NCI-H345 (cell line): ENCODE measurements at places on chromosomes 5 and 9.
A peak's percentile ranks its signal among the peaks of the same experiment; 100 is the strongest.

GRCh38 chr9:8457816-8458215, 658.2 kb upstream of the DMAC1 start:
- DNase-seq = no peak

DNA sequence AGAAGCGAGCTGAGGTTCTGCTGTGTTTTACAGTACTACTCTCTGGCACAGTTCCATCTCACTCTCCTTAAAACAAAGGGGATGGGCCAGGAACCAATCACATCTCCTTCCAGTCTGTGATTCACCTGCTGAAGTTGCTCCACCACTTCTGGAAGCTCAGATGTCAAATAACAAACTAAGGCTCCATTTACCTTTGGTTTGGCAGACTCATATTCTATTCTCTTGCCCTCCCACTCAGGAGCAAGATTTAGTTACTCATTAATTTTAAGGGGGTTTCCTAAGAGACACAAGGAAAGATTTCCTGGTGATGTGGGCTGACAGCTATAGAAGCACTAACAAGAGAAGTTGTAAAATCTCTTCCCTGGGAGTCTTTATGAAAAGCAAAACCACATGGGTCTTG, 37.8 kb upstream of the KIF2A start:
- DNase-seq = peak; percentile 25

DNA sequence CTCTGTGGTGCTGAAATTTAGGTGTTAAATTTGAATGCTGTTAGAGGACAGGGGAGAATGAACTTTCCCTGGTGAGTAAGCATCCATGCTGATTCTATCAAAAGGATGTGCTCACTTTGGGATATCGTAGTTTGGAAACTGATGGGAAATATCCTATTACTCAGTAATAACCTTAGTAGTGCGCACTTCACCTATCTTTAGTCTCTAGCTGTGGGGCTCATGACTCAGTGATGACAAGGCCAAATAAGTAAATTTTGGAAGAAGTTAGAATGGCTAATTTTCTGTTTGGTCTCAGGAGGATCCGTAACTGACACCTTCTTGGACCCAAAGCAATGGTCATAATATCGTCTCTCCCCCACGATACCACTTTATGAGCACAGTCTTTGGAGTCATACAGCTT, 448.4 kb downstream of the PSAT1 start:
- no peak for DNase-seq

DNA sequence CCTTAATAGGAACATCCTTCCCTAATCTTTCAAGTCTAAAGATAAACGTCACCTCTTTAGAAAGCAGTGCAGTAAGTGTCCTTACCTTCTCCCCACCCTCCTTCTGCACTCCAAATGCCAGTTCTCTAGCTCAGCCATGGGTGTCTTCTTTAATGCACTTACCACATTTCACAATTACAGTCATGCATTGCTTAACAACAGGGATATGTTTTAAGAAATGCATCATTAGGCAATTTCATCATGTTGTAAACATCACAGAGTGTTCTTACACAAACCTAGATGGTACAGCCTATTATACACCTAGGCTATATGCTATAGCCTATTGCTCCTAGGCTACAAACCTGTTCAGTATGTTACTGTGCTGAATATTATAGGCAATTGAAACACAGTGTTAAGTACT, 91.2 kb downstream of the RFX3 start:
- no peak for DNase-seq

GRCh38 chr5:56356836-56357160, 123.7 kb upstream of the ANKRD55 start:
- DNase-seq = no peak

GRCh38 chr9:127213859-127214258, 50.7 kb upstream of the GARNL3 start:
- DNase-seq = no peak

- DNase-seq = no peak
Observed at GRCh38 chr9:93210324-93210973, 26.5 kb downstream of the WNK2 start.

GRCh38 chr9:112041536-112042243, 133.4 kb downstream of the SUSD1 start:
- DNase-seq = no peak

GRCh38 chr5:81728301-81728700, 22.6 kb downstream of the SSBP2 start:
- no peak for DNase-seq

DNA sequence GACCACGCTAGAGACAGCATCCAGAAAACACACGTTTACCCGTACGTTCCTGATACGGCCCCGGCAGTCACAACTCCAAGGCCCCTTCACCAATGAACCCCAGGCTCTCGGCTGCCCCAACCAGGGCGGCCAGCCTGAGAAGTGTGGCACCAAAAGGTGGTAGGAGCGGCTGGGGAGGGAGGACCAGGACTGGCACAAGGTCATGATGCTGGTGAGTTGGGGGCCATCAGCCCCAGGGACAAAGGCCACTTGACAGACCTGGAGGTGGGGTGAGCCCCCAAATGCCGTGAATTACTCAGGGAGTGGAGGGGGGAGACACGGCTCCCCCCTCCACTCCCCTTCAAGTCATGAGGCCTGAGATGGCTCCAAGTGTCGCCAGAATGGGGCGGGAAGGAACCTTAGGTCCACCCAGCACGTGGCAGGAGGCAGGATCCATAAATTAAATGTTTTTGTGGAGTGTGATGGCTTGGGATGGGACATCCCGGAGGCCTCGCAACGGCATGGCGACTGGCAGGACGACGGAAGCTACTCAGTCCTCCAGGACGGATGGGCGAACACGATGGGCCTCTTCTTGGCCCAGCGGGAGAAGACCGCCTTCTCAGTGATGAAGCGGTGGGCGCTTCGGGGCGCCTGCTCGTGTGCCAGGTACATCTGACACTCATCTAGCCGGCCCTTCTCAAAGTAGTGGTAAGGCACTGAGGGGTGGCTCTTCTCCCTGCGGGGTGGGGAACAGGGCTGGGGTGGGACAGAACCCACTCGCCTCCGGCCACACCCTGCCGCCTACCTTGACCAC, 8.7 kb upstream of the ST6GALNAC6 start:
- DNase-seq = no peak
